ENCODE measurements at places on chromosomes 1 and 21. TPM values are rescaled to one million over a fixed set of nuclear protein-coding genes. Genes with fewer than 3 reads are reported as not detected.
A peak's percentile ranks its signal among the peaks of the same experiment; 100 is the strongest.

DNA sequence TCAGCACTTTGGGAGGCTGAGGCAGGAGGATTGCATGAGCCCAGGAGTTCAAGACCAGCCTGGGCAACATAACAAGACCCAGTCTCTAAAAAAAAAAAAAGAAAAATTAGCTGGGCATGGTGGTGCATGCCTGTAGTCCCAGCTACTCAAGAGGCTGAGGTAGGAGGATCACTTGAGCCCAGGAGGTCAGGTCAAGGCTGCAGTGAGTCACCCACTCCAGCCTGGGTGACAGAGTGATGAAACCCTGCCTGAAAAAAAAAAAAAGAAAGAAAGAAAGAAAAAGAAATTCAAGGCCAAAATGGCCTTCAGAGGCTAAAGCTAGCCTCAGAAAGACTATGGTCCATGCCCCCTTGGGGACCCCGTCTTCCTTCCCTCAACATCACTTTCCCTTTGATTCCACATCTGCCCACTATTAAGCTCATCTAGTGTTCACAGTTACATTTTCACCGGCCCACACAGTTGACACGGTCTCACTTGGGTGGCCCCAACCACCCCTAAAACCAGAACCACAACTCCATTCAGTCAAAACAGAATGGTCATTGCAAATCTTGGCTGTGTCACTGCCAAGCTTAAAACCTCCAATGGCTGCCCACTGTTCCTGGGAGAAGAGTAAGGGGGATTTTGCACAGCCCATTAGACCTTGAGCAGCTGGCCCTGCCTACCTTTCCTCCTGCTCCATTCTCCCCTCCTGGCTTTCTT, 2.1 kb upstream of the CAPN8 start:
- no peak for DNase-seq

DNA sequence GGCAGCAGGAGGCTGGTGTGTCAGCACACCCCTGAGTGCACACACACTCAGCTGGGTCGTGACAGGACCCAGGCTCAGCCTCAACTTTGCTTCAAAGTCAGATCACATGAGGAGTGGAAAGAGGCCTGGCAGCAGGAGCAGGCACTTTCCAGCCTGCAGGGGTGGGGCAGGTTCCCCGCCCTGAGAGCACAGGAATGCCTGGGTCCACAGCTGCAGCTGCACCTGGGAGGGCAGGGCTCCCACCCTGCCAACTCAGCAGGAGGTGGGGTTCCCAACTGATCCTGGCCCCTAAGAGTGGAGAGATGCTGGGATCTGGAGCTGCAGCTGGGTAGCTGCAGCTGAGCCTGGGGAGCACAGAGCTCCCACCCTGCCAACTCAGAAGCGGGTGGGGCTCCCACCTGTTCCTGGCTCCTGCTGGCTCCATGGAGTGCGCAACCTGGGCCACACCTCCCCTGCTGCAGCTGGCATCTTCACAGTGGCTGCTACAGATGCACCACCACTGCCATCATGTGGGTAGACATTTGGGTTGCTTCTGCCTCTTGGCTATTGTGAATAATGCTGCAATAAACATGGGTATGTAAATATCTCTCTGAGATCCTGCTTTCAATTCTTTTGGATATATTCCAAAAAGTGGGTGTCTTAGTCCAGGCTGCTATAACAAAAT, 415.4 kb downstream of the TTLL7 start:
- DNase-seq, result peak; percentile 53

DNA sequence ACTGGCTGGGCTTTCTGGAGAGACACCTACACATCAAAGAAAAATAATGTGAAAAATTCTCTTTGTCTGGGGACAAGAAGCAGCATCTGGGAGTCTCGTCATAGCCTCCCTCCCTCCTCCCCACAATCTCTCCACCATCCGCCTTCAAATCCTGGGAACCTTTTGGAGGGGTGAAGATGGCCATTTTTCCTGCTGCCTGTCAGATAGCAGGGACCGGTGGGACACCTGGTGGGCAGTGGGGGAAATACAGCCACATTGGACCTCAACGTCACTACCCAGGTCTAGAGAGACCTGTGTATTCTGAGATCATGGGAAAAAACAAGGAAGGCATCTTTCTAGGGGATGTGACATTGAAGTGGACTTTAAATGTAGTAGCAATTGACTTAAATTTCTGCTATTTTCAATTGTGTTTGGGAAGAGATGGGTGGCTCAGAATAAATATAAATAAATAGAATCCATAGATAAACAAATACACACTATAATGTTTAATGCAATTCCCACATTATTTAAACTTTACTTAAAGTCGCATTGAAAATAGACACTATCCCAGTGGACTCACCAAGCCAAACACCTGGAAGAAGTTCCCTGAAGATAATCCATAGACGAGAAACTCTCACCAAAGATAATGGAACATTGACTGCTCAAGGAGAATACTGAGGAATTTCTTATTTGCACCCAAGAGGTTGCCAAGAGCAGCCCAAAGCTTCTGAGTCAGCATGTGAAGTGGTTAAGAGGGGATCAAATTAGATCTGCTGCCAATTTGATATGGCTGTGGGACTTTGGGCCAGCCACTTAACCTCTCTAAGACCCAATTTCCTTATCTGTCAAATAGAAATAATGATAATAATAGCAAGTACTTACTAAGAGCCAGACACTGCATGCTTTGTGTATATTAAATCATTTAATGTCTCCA, 147.6 kb upstream of the CAMK1G start:
- DNase-seq, result no peak

- no peak for DNase-seq
Measured at GRCh38 chr1:69898403-69898947, 306.9 kb downstream of the LRRC40 start.

- no peak for DNase-seq
Measured at GRCh38 chr1:235855811-235856429, 10.8 kb downstream of the LYST start.

GRCh38 chr1:91879733-91880132, 6.2 kb downstream of the TGFBR3 start:
- DNase-seq, result no peak

GRCh38 chr21:16789636-16790035, 723.2 kb upstream of the CXADR start:
- no peak for DNase-seq

GRCh38 chr1:67611846-67612245, 73.2 kb upstream of the GADD45A start:
- no peak for DNase-seq

- no peak for DNase-seq
Measured at GRCh38 chr1:211783266-211783665, 47.3 kb downstream of the LPGAT1 start.

- DNase-seq, result no peak
Measured at GRCh38 chr1:167714098-167714438, 7.7 kb upstream of the MPZL1 start.

- no peak for DNase-seq
Measured at GRCh38 chr1:230858236-230858820, 10.0 kb downstream of the C1orf198 start.

- DNase-seq, result no peak
Measured at GRCh38 chr1:95005584-95005983, 67.2 kb downstream of the ALG14 start.

DNA sequence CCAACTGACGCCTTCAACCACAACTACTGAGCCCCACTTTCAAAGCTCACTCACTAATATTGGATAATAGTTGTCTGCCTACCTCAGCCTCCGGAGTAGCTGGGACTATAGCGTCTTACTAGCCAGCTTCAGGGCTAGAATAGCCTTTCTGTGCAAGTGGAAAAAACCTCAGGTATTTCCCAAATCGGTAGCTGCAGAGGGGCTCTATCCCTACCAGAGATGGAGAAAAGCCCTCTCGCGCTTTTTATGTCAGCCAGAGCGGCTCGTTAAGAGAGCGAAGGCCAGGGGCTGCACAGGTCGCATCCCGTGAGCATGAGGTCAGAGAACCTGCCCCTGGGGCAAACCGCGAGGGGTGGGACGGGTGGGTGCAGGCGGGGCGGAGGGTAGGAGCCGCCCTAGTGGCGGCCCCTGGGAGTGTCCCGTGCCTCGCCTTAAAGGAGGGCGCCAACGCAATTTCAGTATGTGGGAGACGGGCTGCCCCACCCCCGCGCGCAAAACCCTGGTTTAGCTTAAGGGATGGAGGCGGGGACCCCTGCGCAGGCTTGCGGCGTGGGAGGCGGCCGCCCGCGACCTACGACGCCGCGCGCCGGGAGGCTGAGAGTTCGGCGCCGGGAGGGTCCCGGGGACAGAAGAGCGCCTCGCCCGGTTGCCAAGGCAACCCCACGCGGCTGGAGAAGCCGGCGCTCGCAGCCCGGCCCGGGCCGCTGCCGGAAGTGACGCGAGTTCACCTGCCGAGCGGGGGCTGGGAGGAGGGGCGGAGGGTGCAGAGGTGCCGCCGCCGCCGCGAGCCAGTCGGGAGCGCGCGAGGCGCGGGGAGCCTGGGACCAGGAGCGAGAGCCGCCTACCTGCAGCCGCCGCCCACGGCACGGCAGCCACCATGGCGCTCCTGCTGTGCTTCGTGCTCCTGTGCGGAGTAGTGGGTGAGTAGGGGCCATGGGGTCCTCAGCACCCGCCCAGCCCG, at the start of gene CXADR:
TSS of gene CXADR (plus strand) at position 791 of the 961 bp plus-strand sequence. CDS start at position 878, 87 bp downstream.
- DNase-seq, result peak; percentile 15

Gene OLIG2
- total RNA-seq, result not detected

Gene ACTL8
- not detected for total RNA-seq

Gene FCAMR
- total RNA-seq, result not detected

Gene JAM2
- total RNA-seq, result 0.09 TPM

Gene S100A5
- total RNA-seq, result not detected

Gene IL19
- not detected for total RNA-seq

Gene CNR2
- 5.3 TPM for total RNA-seq

Gene OBSCN
- total RNA-seq, result 14.3 TPM

Gene TMEM61
- not detected for total RNA-seq

Gene RAB13
- total RNA-seq, result 0.73 TPM
